ENCODE measurements at places on chromosomes 6 and 20.

GRCh38 chr6:6806844-6807518, 218.5 kb downstream of the LY86 start:
- peak; percentile 70 for DNase-seq

DNA sequence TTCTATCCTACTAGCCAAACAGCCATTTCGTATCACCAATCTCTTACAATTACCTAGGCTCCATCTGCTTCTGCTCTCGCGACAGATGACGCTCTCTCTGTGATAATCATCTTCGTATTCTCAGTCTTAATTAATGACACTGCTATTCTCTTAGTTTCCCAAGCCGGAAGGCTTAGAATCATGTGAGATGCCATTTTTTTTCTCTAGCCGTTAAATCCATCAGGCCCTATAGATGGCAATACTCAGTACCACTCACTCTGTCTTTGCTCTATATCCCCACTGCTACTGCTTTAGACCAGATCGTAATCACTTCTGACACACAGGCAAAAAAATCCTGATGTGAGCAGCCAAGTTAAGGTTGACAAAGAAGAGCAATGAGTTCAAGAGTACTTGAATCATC, 2.1 kb upstream of the THEMIS start:
- DNase-seq: no peak

DNA sequence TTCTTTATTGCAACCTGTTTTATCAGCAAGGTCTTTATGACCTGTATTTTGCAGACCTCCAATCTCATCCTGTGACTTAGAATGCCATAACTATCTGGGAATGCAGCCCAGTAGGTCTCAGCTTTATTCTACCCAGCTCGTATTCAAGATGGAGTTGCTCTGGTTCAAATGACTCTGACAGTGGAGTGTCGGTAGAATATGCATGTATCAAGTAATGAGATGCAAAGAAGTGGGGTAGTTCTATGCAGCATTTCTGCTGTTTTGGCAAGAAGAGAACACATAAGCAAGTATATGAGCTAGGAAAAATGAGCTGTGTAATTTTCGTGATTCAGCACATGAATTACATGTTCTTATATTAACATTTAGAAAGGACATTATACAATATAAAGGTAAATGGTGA, 185.9 kb downstream of the DOK5 start:
- DNase-seq: no peak

DNA sequence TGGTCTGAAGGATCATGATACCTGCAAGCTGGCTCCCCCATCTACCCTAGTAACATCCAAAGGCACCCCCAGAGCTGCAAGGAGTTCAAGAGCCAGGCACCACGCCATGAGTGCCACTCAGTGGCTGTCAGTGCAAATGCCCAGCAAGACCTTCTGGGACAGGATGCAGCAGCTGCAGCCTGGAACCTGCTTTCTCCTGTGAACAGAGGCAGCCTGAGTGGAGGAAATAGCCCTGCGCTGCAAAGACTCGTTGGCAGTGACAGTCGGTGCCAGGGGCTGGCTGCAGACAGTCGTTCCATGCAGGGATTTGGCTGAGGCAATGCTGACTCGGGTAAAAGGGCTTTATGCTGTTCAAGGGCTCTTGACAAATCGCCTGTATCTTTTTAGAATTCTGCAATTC, 15.7 kb upstream of the SSTR4 start:
- DNase-seq: peak; percentile 64

DNA sequence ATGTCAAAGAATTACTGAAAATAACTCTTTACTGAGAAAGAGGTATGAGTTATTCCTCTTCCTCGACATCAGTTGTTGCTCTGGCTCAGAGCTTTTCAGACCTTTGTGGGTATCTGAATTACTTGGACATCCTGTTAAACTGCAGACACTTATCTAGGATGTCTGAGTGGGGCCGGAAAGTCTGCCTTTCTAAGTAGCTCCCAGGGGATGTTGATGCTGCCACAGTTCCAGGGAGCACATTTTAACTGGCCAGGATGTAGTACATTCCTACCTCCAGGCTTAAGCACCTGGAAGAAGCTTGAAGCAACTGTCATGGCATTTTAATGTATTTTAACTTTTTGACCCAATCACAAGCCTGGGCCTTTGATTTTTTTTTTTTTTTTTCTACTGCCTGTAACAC, 265.8 kb upstream of the PLCB4 start:
- no peak for DNase-seq

GRCh38 chr6:157428427-157429202, 47.6 kb downstream of the ZDHHC14 start:
- DNase-seq: no peak

DNA sequence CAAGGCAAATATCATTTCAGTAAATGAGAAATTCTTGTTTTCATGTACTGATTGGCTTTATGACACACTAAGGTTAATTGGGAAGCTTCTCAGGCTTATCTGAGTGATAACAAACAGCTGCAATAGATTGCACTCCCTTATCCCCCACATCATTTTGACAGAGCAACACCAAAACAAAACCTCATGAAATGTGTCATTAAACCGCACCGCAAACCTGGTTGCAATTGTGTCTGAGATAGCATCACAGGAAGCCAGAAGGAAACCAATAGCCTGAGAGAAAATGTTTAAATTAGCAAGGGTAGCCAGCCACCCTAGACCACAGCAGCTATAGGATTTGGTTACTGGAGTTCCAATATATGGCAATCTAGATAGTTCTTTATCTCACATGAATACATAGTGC, 31.6 kb upstream of the LAMA4 start:
- no peak for DNase-seq

GRCh38 chr20:40813029-40813431, 124.0 kb upstream of the MAFB start:
- peak; percentile 65 for DNase-seq

DNA sequence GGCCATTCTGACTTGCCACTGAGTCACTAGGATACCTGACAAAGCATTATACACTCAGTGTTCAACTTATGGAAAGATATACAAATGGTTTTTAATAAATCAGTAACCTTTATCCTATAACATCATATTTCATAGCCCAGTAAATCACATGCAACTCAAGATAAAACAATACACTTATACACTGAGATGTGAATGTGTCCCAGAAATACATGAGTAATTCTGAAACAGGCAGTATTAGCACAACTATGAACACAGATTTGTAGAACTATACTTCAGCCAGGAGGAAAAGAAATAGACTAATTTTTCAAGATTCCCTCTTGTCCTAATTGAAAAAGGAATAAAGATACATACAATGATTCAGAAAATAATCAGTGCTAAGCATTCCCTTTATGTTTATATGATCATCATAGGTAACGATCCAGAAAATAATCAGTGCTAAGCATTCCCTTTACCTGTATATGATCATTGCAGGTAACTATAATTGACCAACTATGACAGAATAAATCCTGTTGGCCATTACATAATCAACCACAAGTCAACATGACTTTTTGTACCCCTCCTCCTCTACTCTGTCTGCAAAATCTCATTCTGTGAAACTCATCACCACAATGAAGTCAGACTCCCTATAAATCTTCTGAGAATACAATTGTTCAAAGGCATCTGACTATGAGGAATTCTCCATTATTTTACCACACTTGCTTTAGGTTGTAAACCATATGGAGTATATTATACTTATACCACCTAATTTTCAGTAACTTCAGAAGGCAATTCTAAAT, 30.3 kb downstream of the HACE1 start:
- DNase-seq: no peak

- DNase-seq: no peak
Observed at GRCh38 chr6:110514818-110515217, 38.4 kb upstream of the SLC22A16 start.

GRCh38 chr20:36162272-36162966, 7.9 kb downstream of the EPB41L1 start:
- DNase-seq: no peak

- DNase-seq: no peak
Observed at GRCh38 chr6:52787917-52788316, 15.7 kb downstream of the GSTA1 start.

GRCh38 chr6:39516471-39516870, 194.0 kb upstream of the KCNK16 start:
- no peak for DNase-seq
